Inflammatory macrophage (primary cell): ENCODE measurements at places on chromosomes 12 and 14.

DNA sequence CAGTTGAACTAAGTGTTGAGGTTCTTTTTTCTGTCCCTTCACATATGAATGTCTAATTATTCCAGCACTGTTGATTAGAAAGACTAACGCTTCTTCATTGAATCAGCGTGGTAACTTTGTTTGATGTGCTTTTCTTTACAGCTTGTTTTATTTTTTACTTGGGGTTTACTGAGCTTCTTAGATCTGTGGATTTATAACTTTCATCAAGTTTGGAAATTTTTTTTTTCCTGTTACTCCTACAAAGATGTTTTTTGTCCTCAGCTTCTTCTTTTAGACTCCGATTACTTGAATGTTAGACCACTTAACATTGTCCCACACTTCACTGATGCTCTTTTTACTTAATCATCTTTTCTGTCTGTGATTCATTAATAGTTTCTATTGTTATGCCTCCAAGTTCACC lies 31.5 kb downstream of the NTN4 start:
- no peak for DNase-seq

- no peak for DNase-seq
These were observed 32.1 kb upstream of the CSRNP2 start for GRCh38 chr12:51115533-51115932.

GRCh38 chr12:67042697-67043131 lies 226.4 kb upstream of the CAND1 start:
- DNase-seq, result no peak

- DNase-seq, result no peak
These were observed 39.0 kb downstream of the DCAF4 start for GRCh38 chr14:72965249-72965648.

DNA sequence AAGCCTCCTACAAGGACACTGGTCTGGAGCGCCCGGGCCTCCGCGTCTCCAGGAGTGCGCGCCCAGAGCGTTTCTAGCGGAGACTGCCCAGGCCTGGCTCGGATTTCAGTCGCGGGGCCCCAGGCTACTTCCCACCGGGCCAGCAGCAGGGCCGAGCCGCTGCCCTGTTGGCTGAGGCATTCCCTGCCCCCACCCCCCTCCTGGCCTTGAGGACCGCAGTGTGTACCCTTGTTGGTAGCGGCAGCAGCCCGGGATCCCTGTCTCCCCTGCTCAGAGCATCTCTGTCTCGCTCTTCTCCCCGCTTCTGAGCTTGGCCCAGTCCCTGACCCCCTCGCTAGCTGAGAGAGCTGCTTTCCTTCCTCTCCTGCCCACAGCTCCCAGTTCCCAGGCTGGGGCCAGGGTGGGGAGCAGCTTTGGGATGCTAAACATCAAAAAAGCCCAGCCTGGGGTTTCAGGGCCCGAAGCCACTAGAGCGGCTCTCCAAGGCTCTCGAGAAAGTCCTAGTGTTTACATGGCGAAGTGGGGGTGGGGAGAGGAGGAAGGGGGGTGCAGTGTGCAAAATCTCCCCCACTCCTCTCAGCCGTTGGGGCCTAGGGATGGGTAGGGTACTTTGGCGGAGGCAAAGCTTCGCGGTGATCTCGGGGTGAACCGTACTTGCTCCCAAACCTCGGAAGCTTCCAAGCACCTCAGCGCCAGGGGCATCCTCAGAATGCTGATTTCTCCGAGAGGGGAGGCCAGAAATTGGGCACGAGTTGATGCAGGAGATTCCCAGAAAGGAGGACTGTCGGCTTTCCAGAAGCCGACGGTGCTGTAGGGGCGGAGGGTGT lies 6.4 kb downstream of the NKX2-1 start:
- DNase-seq, result no peak

GRCh38 chr14:23359167-23359626 lies 5.8 kb downstream of the EFS start:
- no peak for DNase-seq

GRCh38 chr14:57526942-57527341 lies 33.3 kb upstream of the CCDC198 start:
- no peak for DNase-seq

DNA sequence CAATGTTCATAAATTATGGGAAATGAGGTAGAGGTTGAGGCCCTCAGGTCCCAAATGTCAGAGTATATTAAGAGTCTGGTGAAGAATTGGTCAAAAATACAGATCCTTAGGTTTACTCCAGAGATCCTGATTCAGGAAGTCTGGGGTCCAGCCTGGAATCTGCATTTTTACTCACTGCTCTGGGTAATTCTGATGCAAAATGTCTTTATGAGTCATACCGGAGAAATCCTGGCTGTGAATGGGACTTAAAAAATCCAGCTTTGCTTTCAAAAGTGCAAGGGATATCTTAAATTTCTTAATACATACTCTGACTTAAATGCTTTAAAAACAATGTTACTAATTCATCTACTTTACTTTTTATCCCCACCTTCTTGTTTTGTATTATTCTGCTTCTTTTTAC lies 74.5 kb downstream of the FERMT2 start:
- DNase-seq, result no peak

- no peak for DNase-seq
These were observed 187.4 kb downstream of the TTC7B start for GRCh38 chr14:90628825-90629224.

DNA sequence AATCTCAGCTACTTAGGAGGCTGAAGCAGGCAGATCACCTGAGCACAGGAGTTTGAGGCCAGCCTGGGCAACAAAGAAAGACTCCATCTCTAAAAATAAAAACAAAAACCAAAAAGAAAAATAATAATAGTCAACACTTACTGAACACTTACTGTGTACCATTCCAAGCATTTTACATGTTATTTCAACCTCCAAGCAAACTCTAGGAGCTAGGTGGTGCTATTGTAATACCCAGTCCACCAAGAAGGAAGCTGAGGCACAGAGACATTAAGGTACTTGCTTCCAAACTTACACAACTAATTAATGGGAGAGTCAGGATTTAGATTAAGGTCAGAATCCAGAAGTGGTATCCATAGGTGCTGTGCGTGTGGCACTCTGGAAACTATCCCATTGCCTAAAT lies 13.7 kb upstream of the OR6J1 start:
- DNase-seq, result peak; percentile 66

DNA sequence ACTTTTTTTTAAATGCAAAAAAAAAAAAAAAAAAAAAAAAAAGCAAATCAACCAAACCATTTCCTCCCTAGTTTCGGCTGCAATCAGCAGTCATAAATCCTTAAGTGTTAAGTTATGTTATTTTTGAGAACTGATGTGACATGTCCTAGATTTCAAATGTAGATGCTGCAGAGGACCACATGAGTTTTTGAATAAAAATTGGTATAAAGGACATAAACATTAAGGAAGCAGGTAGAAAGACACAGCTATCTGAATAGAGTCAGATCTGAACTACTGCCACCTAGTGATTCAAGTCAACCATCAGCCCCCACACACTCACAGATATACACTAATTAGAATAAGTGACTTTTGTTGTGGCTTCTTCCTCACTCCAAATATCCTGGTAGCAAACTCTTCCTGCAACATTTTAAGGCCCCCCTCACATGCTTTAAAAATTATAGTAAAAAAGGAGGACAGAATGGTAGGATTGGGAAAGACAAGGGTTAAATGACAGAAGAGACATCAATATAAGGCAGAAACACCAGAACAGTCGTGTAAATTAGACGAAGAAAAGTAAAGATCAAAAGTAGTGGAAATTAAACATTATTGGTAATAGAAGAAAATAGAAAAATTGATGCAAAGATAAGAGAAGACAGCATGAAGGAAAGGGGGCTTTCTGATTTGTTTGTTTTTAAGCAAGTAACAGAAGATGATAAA lies 394.5 kb upstream of the ATP2B1 start:
- peak; percentile 52 for DNase-seq

- no peak for DNase-seq
These were observed 284.8 kb upstream of the TBX3 start for GRCh38 chr12:114968727-114969126.

- no peak for DNase-seq
These were observed 1.1 kb upstream of the CSRP2 start for GRCh38 chr12:76879710-76880518.

DNA sequence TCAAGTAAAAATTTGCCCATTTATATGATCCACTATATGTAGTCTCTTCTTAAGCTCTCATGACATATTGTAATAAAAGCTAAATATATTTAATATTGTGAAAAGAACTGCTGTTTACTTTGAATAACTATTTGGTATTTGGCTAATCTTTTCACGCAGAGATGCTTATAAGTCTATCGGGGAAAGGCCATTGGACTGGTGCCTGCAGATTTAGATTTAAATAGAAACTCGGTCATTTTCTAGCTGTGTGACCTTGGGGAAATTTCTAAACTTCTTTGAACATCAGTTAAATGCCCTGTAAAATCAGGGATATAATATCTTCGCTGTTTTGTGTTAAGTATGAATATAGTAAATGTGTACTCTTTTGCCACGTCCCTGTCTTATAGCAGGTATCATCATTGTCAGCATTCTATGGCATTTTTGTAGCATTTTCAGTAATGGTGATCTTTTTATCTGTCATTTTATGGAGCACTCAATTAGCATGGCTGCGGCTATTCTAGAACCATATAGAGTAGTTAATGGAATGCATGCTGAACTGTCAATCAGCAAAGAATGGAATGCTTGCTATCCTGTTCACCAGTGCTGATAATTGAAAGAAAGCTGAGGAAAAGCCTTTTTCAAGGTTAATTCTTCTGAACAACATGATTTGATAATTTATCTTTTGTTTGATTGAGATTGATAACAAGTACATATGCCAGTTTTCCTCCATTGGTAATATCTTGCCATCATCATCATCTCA lies 181.2 kb downstream of the TMTC2 start:
- no peak for DNase-seq
